ENCODE measurements at places on chromosomes 2 and 18.

DNA sequence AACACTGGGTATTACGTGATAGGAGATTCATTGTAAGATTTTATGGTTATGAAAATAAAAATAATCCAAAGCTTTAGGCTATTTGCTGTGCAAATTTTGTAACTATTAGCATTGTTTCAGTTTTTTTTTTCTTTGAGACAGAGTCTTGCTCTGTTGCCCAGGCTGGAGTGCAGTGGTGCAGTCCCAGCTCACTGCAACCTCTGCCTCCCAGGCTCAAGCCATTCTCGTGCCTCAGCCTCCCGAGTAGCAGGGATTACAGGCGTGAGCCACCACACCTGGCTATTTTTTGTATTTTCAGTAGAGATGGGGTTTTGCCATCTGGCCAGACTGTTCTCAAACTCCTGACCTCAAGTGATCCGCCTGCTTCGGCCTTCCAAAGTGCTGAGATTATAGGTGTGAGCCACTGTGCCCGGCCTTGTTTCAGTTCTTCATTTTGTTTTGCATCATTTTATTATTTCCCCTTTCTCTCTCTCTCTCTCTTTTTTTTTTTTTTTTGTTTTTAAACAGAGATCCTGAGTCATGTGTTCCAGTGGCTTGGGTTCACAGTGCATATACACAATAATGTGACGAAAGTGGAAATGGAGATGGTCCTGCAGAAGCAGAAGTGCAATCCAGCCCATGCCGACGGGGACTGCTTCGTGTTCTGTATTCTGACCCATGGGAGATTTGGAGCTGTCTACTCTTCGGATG, 25.8 kb downstream of the CASP10 start:
- no peak for DNase-seq

- no peak for DNase-seq
Observed at GRCh38 chr2:55097461-55098410, 47.5 kb upstream of the RTN4 start.

GRCh38 chr2:194104687-194105086, 1552.3 kb upstream of the SLC39A10 start:
- DNase-seq = no peak

DNA sequence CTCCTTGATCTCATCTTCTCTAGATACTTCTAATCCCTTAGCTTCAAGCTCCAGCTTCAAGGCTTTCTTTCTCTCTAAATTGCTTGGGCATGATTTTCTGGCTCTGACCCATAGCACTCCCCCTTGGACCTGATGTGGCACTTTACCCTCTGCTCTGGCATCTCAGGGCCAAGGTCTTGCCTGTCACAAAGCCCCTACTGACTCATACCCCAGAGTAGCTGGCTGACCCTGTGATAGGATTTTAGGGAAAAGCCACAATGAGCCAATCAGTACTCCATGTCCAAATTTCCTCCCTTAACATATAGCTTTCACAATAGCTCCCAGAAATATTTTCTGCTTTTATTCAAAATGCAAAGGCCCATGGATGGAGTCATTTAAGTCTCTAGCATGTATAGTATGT, 488.7 kb upstream of the SPRED2 start:
- no peak for DNase-seq

- DNase-seq = peak; percentile 72
Observed at GRCh38 chr2:173963817-173964564, 1.2 kb downstream of the SP3 start.

DNA sequence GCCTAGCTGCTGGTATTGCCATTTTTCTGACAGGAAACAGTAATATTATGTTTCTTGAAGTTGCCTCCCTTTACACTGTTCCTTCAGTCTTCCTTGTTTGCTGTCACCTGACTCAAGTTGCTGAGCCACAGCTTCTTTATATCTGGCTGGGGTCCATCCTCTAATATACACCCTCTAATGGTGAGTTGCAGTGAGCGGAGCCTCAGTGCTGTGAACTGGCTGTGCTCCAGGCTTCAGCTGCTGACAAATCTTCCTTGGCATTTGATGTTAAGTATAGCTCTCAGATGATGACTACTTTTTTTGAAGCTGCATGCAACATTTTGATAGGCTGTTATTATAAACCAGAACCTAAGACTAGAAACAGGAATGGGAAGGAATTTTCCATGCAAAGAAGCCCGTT, 366.7 kb downstream of the NUP35 start:
- no peak for DNase-seq

DNA sequence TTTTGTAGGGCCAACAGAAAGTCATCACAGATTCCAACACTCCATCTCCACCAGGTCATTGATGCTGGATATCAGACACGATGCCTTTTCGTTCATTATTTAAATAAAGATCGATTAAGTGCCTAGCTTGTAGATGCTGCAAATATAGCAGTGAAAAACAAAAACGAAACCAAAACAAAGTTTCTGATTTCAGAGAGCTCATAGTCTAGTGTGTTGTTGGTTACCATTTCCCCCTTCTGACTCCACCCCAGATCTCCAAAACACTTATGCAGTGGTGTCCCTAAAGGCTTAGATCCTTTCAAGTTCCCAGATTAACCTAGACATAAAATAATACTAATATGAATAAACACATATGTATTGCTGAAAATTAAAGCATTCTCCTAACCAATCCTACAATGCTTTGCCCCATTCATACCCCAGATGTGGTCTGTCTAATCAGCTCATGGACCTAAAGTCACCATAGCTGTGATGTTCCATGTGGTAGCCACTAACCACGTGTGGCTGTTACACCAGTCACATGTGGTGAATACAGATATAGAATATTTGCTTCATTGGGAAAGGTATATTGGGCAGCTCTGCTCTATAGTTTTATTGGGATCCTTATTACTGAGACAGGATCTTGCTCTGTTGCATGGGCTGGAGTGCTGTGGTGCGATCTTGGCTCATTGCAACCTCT, 787.2 kb downstream of the TDRD15 start:
- DNase-seq = no peak

DNA sequence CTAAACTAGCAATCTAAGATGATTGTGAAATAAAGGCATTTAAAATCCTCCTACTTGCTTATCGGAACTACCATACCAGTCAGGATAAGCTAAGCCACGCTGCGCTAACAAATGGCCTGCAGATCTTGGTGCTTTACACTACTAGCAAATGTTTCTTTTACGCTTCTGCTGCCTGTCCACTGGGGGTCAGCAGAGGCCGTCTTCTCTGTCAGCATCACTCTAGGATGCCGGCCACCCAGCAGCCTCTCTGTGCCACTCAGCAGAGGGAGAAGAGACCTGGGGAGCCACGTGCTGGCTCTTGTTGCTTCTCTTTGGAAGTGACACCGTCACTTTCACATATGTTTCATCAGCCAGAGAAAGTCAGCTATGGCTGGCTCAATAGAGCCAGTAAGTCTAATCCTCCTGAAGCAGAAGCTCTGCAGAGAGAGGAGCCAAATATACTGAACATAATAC, 36.6 kb downstream of the COPS8 start:
- DNase-seq = peak; percentile 62

GRCh38 chr2:227152093-227152766, 11.8 kb downstream of the COL4A4 start:
- no peak for DNase-seq

GRCh38 chr2:59074071-59074470, 832.9 kb upstream of the FANCL start:
- DNase-seq = no peak

- no peak for DNase-seq
Observed at GRCh38 chr2:62526531-62527381, 20.8 kb upstream of the TMEM17 start.

GRCh38 chr2:201559067-201559710, 84.1 kb downstream of the TMEM237 start:
- no peak for DNase-seq

- peak; percentile 79 for DNase-seq
Observed at GRCh38 chr2:69917852-69918251, 2.9 kb downstream of the MXD1 start.

DNA sequence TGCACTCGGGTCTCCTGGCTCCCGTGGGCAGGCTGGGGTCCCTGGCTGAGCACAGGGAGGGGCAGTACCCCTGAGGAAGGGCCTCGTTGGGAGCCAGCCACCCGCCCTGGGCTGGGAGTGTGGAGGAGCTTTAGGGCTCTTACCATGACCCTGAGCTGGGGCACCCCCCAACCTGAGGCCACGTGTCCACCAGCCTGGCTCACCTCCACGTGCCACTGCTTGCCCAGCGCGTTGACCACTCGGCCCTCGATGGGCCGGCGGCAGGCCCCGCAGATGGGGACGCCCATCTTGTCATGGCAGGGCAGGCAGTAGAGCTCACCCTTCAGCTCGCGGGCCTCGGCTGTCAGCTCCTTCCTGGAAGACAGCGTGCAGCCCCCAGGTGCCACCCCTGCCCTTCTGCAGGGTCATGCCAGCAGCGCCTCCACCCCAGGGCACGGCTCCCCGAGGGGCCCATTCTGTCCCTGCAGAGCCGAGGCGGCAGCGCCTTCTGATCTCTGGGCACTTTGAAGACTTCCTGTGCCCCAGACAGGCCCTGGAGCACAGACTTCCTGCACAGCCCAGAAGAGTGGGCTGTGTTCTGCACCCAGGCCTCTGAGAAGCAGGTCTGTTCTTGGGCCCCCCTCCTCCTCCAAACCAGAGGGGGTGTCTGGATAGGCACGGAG, 4.0 kb upstream of the GPR17 start:
- DNase-seq = peak; percentile 66

GRCh38 chr18:38941711-38942561, 1376.3 kb upstream of the CELF4 start:
- no peak for DNase-seq

- DNase-seq = no peak
Observed at GRCh38 chr18:21163647-21164547, 52.3 kb upstream of the ROCK1 start.

DNA sequence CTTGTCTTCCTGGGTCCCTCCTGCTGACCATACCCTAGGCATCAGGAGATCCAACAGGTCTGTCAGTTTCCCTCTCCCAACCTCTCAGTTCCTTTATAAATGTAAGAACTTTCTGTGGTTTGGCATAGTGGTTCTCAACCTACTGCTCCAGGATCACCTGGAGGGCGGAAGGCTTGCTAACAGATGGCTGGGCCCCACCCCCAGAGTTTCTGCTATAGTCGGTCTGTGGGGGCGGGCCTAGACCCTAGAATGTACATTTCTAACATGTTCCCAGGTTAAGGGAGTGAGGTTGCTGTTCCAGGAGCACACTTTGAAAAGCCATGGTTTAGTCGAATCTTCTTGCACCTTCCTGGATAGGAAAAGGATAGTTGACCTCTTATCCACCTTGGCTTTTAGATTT, 37.0 kb downstream of the HK2 start:
- no peak for DNase-seq

DNA sequence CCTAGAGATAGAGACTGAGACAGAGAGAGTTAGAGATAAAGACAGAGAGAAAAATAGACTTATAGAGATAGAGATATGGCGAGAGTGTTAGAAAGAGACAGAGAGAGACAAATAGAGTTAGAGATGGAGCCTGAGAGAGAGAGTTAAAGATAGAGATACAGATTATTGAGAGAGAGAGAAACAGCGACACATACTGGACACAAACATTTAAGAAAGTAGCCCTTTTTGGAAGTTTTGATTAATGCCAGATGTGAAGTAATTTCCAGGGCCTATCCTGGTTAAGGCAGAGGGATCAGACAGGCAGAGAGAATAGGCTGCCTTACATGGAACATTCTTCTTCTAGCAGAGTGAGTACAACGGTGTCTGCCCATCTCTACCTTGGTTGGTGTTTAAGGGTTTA, 311.6 kb upstream of the CDH7 start:
- DNase-seq = peak; percentile 4

GRCh38 chr2:172710584-172711047, 25.0 kb upstream of the RAPGEF4 start:
- DNase-seq = peak; percentile 51

GRCh38 chr2:150403457-150403856, 84.0 kb downstream of the RND3 start:
- no peak for DNase-seq

DNA sequence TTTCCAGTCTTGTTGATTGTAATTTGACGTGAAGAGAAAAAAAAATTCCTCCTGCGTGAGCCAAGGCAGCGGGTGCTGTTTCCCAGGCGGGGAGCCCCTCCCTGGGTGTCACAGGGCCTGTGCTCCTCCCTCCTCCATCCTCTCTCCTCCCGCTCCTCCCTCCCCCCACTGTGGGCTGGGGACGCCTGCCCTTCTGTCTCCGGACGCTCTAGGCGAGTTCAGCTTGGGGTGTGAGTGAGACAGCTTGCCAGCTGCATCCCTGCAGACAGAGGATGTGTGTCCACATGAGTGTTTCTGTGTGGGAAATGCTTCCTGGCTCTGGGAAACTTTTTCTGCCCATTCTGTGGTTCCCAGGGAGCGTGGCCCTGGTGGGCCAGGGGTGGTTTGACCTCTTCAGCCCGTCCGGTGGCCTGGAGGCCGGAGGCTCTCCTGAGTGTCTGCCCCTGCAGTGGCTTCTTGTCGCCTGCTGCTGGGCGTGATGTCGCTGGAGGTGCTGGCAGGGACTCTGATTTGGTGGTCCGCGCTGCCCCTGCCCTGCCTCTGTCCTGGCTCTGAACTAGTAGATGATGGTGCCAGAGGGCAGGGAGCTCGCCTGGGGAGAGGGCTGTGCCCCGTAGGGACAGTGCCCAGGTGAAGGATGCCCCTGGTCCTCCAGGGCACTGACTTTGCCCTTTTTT, 96.4 kb downstream of the USP40 start:
- DNase-seq = no peak

GRCh38 chr2:64675860-64676259, 22.1 kb upstream of the SERTAD2 start:
- no peak for DNase-seq

DNA sequence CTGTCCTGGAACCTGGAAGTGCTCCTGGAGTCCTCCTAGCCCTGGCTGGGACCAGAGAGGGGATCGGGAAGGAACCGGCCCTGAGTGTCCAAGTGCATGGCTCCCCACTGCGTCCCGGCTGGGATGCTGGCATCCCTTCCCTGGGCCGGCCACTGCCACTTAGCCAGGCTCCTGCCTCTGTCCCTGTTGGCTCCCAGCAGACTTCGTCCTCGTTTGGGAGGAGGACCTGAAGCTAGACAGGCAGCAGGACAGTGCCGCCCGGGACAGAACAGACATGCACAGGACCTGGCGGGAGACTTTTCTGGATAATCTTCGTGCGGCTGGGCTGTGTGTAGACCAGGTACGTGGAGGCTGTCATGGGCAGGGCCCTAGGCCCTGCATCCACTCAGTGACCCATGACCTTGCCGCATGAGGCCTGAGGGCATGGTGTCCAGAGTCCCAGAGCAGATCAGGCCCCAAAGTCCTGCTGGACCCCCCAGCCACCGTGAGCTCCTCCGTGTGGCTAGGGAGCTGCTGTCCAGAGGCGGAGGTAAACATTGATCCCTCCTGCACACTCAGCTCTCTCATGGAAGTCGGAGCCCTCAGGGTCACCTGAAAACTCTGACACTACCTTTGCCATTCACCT, 7.1 kb downstream of the ANO7 start:
- DNase-seq = no peak

GRCh38 chr18:31146809-31147208, 15.8 kb downstream of the DSC1 start:
- DNase-seq = no peak
